ENCODE measurements at places on chromosomes 12 and 14. TPM values are rescaled to one million over a fixed set of nuclear protein-coding genes. Genes with fewer than 3 reads are reported as not detected.
A peak's percentile ranks its signal among the peaks of the same experiment; 100 is the strongest.

GRCh38 chr12:48783432-48783831, 5.5 kb downstream of the ADCY6 start:
- no peak for DNase-seq

DNA sequence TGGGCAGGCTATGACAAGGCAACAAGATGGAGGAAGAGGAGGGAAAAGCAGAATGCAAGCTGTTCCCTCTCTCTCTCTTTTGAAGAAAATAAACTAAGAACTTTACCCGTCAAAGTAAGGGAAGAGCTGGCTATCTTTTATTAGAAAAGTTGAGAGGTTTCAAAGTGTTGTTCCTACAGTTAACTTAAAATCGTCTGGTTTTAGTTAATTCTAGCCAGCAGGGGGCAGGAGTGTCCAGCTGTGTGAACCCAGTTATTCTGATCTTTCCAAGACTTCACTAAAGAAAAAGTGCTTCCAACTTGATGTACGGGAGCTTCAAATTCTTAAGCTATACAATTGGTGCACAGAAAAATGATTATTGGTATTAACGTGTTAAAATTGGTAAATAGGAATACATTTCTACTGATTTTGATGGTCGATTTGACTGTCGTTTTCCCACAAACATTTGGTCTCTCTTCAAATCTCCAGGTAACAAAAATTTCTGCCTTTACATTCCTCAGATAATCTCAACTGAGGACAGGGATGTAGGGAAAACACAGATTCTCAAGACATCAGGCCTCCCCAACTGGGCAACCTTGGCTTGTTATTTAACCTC, 28.4 kb upstream of the MON2 start:
- DNase-seq = peak; percentile 75

GRCh38 chr12:56836800-56837663, 73.9 kb downstream of the HSD17B6 start:
- DNase-seq = peak; percentile 74

DNA sequence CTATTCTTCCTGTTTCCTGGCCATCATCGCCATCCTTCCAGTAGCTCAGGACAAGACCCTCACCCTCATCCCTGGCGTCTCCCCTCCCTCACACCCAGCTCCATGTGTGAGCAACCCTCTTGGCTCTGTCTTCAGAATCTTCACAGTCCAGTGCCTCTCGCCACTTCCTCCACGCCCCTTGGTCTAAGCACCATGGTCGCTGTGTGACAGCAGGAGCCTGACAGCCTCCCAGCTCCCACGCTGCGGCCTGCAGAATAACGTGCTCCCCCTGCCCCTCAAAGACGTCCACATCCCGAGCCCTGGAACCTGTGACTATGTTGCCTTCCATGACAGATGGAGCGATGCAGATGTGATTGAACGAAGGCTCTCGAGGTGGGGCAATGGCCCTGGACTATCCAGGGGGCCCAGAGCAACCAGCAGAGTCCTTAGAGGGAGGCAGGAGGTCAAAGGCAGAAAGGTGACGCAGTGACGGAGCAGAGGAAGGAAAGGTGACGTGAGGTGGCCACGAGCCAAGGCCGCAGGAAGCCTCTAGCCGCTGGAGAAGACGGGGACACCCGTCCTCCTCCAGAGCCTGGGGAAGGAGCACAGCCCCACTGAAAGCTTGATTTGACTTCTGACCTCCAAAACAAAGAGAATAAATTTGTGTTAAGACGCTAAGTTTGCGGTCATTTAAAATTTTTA, 139.8 kb downstream of the CALM1 start:
- DNase-seq = no peak

- no peak for DNase-seq
These were observed 21.0 kb downstream of the DDX24 start for GRCh38 chr14:94059998-94060397.

GRCh38 chr12:16324272-16324671, 23.2 kb upstream of the MGST1 start:
- no peak for DNase-seq

- no peak for DNase-seq
These were observed 176.2 kb upstream of the PDZRN4 start for GRCh38 chr12:41011939-41012338.

The NEUROD4 gene
- total RNA-seq = not detected

DNA sequence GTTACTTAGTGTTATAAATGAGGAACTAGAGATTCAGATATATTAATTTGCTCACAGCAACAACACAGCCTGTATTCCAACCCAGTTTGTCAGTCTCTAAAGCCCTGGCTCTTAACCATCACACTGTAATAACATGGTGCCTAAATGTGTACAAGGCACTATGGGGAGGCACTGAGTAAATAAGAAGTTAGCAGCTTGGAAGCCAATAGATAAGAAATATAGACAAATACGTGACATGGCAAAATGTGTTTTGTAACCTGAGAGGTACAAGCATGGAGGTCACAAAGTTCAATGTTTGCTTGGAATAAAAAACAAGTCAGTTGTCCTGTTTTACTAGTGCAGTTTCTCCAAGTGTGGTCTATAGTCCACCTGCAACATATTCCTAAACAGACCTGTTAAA, 16.3 kb upstream of the SLCO1A2 start:
- DNase-seq = no peak

- DNase-seq = peak; percentile 81
These were observed at the start of gene ZBTB1 for GRCh38 chr14:64504310-64504896. Gene ZBTB1 (plus strand): TSS chr14:64504770. CDS start chr14:64521505, 16,735 bp downstream.

- peak; percentile 83 for DNase-seq
These were observed 77.6 kb upstream of the DACT1 start for GRCh38 chr14:58560208-58560607.

- DNase-seq = no peak
These were observed 5.3 kb downstream of the PHETA1 start for GRCh38 chr12:111363578-111363977.

The RGS6 gene
- total RNA-seq = not detected

The LMO3 gene
- 2.3 TPM for total RNA-seq

GRCh38 chr12:41250748-41251147, 62.6 kb downstream of the PDZRN4 start:
- DNase-seq = no peak

GRCh38 chr12:12720672-12721161, 3.5 kb downstream of the CDKN1B start:
- DNase-seq = peak; percentile 7

DNA sequence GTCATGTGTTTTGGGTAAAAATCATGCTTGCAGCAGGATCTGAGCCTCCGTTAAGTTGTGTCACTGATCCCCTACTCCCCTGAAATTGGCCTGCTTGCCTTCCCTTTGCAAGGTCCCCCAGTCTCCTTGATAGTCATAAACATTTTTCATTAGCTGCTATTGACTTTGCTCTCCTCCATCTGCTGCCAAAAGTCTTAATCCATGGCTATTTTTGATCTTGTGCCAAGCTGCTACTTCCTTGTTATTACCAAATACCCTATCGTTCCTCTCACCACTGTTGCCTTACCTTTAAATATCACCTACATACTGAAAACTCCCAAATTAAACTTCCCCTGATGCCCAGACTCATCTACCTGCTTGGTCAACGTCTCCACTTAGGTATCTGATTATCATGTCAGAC, 148.3 kb downstream of the PHLDA1 start:
- no peak for DNase-seq

DNA sequence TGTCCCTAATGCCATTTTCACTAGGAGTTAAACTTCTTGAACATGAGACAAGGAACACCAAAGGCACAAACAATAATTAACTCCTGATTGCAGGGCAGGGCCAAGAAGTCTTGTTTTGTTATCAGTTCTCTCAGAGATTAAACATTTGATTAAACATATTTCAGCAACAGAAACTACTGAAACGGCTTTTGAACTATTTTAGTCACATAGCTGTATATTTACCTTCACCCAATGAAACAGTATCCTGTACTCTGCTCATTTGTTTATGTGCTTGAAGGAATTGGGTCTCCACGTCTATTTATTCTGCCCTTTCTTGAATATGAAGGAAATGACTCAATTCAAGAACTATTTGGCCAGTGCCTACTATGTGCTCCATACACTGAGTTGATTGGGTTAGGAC, 51.3 kb upstream of the PTCSC3 start:
- DNase-seq = peak; percentile 86

DNA sequence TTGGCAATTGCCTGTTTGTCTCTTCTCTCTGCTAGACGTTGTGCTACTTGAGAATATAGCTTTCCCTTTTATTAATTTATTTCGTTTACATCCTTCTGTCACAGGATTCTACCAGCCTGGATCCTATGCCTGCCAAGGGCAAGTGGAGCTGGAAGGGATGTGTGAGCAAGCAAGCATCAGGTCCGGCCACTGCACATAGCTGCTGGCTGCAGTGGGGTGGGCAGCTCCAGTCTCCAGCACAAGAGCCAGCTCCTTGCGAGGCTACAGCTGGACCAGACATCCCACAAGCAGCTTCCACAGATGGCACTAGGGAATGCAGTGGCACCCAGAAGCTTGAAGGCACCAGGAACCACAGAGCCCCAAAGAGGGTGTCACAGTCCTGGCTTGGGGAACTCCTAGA, 225.0 kb downstream of the KCNC2 start:
- DNase-seq = no peak

- DNase-seq = no peak
These were observed 1088.9 kb upstream of the TMEM132C start for GRCh38 chr12:127178052-127178451.

- DNase-seq = no peak
These were observed 352 bp downstream of the PHB2 start for GRCh38 chr12:6970096-6970527.

DNA sequence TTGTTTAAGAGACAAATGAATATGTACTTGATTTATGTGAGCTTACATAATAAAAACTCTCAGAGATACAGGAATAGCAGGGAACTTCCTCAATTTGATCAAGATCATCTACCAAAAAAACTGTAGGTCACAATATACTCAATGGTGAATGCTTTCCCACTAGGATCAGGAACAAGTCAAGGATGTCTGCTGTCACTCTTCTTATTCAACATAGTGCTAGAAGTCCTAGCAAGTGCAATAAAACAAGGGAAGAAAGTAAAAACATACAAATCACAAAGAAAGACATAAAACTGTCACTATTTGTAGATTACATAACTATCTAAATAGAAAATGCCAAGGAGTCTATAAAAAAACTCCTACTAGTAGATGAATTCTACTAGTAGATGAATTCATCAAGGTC, 41.9 kb upstream of the PAWR start:
- no peak for DNase-seq

- no peak for DNase-seq
These were observed 108.9 kb downstream of the SSPN start for GRCh38 chr12:26304273-26304672.

DNA sequence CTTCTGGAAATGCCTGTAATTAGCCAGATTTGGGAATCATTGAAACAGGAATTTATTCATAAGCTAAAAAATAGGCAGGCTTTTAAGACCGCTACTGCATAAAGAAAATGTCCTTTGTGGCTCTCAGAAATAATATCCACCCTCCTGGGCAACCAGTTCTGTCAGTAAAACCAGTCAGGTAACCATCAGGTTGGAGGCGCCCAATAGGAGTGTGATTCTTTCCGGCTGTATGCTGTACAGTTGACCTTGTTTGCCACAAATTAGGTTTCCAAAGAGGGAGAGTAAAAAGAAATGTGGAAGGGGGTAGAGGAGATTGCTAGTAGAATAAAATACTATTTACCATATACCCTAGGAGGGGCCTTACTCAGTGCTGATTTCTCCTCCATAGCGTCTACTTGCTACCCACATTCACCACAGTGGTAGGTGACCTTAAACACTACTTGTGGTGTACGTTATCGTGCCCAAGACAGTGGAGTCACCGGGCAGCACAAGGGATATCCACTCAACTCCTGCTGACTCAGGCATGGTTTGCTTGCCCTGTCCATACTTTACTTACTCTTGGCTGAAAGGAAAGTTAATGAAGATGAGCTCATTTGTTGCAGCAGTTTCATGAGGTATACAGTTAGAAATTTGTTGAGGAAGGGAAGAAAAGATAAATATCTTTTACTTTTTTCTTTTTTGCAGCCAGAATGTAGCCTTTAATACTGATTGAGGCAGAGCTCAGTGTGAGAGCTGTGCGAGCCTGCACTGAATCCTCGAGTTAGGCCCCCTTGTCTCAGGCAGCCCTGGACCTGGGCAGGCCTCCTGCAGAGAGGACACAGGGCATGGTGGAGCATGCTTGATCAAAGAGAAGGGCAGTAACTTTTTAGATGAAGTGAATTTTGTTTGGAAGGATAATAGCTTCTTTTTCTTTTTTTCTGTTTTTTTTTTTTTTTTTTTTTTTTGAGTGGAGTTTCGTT, 76.7 kb downstream of the DIP2B start:
- peak; percentile 84 for DNase-seq

GRCh38 chr14:105471823-105472485, 2.7 kb upstream of the CRIP2 start:
- no peak for DNase-seq

DNA sequence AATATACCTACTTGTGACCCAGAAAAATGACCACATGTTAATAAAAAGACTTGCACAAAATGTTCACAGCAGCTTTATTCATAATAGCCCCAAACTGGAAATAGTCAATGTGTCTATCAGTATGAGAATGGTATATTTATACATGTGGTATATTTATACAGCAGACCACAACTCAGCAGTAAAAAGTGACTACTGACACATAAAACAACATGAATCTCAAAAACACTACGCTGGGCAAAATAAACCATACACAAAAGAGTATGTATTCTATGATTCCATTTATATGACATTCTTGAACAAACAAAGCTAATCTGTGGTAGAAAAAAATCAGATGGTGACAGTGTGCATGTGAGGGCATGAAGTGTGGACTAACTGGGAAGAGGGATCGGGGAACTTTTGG, 35.1 kb downstream of the ARF6 start:
- DNase-seq = peak; percentile 67

DNA sequence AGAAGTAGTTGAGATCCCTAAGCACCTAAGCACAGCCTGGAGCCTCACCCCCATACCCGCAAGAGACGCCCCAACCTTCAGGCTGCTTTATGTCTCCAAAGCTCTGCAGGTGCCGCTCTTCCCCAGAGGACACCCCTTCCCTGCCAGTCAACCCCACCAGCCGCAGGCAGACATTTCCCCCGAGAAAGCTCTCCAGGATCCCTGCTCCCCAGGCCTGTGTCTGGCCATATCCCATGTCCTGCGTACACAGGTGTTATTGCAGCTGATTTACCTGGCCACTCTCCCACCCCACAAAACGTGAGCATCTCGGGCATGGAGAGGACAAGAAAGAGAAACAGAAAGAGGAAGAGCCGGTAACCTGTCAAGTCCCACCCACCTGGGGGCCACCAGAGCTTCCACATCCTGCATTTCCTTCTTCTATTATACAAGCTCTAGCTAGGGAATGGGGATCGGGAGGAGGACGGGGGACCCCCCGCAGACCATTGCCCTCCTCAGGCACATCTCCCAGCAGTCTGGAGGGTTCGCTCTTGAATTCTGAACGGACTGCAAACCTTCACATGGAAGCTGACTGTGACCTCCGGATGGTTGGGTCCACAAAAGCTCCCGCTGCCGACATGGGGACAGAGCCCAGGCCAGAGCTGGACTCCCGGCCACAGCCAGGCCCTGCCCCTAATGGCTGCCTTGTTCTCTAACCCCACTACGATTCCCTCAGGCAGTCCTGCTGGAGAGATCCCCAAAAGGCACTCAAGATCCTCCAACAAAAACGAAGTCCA, 17.6 kb downstream of the CCDC88C start:
- no peak for DNase-seq

GRCh38 chr12:23949348-23950209, at the start of gene SOX5:
Gene SOX5 (minus strand): TSS chr12:23949670. CDS start chr12:23949601, 69 bp downstream.
- no peak for DNase-seq

The CPNE6 gene
- total RNA-seq = not detected

All from PC-3 (cell line).